ENCODE measurements at places on chromosomes 13 and 19.

- DNase-seq: peak; percentile 52
These were observed 13.1 kb downstream of the AP2A1 start for GRCh38 chr19:49779731-49780555.

GRCh38 chr13:90612391-90612790 lies 735.1 kb upstream of the MIR17HG start:
- no peak for DNase-seq

DNA sequence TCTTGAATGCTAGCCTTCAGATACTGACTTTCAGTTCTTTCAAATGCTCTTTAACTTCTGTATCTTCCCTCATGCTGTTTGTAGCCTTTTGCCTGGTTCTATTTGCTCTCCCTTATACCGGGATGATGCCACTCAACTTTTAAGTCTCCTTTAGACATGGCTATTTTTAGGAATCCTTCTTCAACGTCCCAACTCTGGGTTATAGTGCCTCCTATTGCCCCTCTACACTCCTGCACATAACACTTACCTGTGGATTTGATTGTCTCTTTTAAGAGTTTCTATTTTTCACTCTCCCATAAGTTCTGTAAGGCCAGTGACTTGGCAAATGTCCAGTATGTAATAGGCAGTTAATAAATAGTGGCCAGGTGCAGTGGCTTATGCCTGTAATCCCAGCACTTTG lies 343.0 kb downstream of the KLF5 start:
- no peak for DNase-seq

GRCh38 chr13:87344176-87344575 lies 327.0 kb upstream of the SLITRK5 start:
- no peak for DNase-seq

DNA sequence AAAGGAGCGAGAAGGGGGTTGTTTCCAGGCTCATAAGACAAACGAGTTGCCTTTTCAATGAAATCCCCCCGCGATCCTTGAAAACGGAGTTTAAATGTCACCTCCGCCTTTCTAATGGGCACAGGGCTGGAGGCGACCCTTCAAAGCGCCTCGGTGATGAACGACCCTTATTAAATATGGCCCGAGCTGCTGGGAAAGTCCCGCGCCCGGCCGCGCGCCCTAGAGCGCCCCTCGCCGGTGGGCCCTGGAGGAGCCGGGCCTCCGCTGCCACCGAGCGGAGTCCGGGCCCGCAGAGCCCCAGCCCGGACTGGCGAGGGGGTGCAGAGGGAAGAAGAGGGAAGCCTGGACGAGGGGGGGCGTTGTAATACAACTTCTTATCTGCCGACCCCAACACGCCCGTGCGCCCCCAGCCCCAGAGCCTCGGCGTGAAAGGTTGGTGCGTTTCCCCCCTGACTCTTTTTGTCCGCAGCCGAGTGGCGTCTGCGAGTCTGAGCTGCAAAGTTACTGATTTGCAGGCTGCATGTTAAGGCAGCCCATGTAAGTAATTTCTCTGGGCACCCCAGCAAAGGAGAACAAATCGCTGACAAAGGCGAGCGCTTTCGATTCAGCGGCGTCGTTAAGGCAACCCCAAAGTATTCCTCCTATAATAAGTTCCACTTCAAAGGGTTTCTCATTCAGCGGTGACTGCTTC lies 11.9 kb downstream of the ZIC5 start:
- DNase-seq: no peak

DNA sequence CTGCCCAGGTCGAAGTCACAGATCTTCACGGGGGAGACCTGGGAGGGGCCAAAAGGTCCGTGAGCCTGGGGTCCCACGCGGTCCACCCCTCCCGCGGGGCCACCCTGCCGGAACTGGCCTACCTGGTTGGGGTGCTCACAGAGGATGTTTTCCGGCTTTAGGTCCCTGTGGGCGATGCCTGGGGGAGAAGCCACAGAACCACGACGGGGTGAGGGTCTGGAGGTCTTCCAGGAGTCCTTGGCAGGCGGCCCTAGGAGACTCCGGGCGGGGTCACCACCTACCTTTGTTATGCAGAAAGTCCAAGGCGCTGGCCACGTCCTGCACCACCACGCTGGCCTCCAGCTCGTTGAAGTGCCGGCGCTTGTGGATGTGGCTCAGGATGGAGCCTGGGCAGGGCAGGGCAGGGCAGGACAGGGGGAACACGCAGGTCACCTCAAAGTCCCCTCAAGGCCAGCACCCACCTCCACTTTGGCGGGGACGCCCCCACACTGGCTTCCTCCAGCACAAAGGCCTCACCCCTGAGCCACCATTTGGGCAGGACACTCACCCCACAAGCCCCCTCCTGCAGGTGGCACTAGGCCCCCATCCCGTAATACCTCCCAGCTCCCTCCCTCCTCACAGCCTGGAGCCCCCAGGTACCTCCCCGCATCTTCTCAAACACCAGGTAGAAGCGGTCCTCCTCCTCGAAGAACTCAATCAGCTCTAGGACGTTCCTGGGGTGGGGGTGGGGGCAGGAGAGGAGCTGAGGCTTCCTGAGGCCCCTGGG lies 8.4 kb downstream of the MKNK2 start:
- DNase-seq: peak; percentile 38
